ENCODE measurements at places on chromosomes 6 and 20.

- DNase-seq = no peak
Observed at GRCh38 chr6:43873806-43874714, 104.0 kb downstream of the VEGFA start.

DNA sequence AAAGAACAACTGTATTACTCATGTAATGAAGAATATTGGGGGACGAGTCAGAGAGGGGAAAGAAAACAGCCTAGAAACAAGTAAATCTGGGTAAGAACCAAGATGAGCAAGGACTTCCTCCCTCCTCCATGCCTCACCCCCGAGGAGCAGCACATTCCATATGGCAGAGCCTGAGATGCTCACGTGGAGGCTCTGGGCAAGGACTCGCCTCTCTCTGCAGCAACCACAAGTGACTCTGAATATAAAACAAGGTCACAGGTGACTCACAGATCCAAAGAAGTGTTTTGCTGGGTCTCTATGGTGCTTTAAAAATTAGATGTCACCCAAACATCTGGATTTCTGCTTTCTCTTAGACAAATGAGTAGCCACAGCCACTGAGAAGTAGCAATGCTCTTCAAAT lies 453.0 kb upstream of the SULF2 start:
- peak; percentile 62 for DNase-seq

DNA sequence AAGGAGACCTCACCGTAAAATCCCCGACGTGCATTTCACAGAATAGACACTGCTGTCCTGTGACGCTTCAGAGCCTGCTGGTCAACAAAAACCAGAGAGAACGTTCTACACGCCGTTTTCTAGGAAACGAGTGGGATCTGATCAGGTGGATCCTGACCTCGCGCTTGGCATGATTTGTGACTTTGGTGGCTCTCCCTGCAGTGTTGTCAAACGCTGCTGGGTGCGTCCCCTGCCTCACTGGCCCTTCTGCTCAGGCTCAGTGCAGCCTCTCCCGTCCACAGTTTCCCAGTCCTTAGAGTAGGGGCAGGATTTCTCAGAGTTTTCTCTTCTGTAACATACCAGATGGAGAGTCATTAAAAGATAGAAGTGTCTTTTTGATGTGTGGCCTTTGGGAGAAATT lies 27.6 kb upstream of the IRF4 start:
- DNase-seq = no peak

- no peak for DNase-seq
Observed at GRCh38 chr20:23035731-23036130, 619 bp downstream of the SSTR4 start.

GRCh38 chr6:129686941-129687627 lies 22.9 kb downstream of the ARHGAP18 start:
- DNase-seq = no peak

Measured in AG20443 (cell line).